ENCODE measurements at places on chromosomes 3 and 15.

DNA sequence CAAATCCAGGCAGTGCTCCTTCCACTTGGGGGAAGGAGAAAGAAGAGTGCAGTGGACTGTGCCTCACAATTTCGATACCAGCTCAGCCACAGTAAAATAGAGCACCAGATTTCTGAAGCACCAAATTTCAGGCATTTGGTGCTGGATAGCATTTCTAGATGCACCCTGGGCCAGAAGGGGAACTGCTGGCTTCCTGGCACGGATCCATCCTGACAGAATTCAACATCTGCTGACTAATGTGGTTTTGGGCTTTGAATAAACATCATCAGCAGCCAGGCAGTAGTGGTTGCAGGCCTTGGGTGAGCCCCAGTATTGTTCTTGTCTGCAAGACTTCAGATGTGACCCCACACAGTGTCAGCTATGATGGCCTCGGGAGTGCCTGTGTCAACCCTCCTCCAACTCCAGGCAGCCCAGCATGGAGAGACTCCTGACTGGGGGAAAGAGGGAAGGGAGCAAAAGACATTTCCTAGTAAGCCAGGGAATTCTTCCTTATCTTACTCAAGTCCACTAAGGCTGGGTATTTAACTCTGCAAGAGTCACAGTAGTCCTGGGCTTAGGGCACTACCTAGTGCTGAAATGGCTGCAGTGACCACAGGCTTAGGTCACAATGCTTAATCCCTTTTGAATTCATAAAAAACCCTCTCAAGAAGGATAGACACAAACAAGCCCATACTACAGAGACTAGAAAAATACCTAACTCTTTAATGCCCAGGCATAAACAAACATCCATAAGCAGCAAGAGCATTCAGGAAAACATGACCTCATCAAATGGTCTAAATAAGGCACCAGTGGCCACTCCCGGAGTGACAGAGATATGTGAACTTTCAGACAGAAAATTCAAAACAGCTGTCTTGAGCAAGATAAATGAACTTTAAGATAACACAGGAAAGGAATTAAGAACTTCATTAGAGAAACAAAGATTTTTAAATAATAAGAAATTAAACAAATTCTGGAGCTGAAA, 74.7 kb downstream of the SPATA16 start:
- no peak for DNase-seq

DNA sequence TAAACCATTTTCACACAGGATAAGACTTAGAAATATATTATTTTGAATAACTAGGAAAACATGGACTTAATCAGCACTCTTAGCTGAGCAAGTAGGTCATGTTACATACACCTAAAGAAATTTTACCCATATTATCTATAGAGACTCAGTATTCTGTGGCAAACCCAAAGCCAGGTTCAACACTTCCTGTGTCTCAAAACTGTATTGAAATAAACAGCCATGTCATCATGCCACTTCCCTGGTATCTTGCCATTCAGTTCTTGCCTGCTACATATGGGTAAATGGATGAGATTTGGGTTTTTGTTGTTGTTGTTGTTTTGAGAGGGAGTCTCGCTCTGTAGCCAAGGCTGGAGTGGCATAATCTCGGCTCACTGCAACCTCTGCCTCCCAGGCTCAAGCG, 141.5 kb upstream of the PLXND1 start:
- DNase-seq, result no peak

- DNase-seq, result no peak
These were observed 66.1 kb upstream of the CCR4 start for GRCh38 chr3:32885283-32885901.

DNA sequence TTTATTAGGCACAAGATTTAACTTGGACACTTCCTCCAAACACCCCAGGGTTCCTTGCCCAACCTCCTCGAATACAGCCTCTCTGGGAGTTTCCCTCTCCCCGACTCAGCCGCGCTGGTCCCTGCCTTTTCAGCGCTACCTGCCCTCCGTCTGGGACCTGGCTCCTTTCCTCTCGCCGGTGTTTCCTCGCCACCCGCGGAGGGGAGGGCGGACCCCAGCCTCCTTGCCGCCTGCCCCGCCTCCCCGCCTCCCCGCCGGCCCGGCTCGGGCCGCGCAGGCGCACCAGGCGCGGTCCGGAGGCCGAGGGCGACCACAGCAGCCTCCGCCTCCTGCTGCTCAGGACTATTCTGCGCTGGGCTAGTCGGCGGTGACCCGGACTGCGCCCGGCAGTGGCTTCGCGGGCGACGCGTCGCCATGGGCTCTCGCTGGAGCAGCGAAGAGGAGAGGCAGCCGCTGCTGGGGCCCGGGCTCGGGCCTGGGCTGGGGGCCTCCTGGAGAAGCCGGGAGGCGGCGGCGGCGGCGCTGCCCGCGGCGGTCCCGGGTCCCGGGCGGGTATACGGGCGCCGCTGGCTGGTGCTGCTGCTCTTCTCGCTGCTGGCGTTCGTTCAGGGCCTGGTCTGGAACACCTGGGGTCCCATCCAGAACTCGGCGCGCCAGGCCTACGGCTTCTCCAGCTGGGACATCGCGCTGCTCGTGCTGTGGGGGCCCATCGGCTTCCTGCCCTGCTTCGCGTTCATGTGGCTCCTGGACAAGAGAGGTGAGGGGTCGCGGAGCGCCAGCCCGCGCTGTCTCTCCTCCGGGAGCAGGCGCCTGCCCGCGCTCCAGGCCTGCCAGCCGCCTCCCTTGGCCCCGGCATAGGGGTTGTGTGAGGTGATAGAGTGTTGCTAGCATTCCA, at the start of gene SLC49A4:
SLC49A4 (plus strand) TSS at position 291 of the 895 bp plus-strand sequence; CDS start at position 415, 124 bp downstream.
- peak; percentile 91 for DNase-seq

DNA sequence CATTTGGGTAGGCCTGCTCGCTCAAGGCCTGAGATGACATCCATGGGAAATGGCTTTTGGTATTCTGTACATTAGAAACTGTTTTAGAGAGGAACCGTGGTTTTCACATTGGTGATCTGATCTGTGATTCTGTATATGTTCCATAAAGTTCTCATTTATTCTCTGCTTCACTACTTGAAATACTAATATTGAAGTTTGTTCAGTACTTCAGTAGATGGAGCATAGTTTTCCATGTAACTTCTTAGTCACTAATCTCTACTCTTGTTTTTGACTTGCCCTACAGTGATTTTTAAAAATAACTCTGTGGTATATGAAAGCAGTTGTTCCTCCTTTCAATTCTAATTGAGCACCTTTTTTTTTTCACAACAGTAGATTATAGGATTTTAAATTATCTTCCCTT, 66.5 kb downstream of the MBNL1 start:
- no peak for DNase-seq

- DNase-seq, result no peak
These were observed 507.7 kb downstream of the IGSF11 start for GRCh38 chr3:118526758-118527513.

DNA sequence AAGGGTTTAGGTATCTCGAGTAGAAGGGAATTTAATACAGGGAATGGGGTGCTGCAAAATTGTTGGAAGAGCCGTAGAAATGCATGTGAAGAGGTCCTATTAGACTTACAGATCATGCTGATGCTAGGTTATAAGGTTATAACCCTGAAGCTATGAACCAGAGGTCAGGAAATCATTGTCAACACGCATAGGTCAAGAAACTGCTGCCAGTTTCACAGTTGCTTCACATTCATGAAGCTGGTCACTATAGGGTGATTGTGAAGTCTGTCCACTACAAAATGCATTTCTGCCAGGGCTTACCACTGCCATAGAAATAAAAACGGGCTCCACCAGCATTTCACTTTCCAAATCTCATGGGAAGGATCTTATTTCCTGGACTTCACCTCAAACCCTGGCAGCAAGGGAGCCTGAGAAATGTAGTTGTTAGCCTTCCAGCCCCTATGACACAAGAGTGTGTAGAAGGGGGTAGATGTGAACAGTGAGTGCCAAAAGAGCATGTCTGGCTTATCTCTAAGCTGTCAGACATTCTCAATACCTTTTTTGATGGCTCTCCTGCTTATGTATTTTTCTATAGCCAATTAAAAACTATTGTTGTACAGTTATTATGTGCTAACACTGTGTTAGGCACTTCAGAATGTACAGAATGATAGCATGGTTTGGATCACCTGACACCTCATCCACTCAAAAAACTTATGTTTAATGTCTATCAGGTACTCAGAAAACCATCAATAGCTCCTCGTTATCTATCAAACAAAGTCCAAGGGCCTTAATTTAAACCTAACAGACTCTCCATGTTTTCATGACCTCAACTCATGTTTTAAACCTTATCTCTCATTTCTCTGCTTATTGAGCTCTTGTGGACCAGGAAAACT, 148.3 kb upstream of the TSC22D2 start:
- DNase-seq, result no peak

GRCh38 chr3:131231710-131232389, 149.7 kb upstream of the NUDT16 start:
- DNase-seq, result no peak

DNA sequence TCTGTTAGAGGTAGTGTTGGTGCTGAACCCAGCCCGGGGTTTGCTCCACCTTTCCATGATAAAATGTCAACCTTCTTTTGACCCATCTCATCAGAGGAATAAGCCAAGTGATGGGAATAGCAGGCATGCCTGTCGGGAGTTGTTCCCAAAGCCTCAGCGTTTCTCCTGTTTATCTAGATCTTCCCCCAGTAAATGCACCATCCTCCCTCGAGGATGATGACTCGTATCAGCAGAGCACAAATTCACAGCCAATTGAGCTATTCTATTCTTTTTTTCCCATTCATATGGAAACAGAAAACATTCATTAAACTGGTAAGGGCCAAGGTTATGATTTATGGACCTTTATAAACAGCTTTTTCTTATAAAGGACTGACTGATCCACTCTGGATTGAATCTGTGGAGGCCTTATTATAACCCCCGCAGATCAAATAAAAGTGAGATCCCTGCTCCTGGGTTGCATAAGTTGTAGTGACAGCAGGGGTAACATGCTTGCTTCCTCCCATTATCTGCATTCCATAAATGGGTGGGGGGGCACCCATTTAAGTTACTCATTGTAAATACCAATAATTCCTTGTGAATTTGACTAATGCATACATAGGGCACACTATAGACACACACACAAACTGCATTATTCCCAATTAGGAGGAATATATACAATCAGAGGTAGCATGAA, 207.3 kb downstream of the PLCL2 start:
- DNase-seq, result no peak

DNA sequence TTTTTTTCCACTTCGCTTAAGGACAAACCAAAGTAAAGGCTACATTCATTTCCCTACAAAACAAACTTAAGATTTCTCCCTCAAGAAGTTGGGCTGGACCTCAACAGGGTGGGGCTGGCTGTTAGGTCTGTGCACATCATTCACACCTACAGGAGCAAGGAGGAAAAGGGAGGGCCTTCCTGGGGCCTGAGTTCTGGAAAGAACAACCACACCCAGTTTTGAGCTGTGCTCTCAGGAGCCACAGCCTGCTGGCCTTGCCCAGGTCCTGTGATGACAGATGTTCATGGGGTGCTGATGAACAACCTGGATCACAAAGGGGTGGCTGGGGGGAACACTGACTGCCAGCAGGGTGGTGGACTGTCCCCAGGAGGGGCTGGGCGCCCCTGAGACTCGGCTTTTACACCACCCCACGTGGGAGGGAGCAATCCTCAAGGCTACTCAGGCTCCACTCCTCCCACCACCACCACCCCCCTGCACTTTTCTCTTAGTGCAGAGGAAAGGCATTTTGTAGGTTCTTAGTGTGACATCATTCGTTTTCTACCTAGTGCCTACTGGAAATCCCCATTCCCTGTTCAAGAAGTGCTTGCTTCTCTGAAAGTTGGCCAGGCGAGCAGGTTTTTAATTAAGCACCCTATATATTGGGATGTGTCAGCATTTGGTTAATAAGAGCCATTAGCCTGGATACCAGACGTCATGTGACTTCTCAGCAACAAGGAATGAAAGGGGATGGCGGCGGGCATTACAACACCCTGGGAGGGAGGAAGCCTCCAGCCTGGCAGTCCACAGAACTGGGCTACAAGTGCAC, 35.7 kb downstream of the CCNB2 start:
- no peak for DNase-seq

DNA sequence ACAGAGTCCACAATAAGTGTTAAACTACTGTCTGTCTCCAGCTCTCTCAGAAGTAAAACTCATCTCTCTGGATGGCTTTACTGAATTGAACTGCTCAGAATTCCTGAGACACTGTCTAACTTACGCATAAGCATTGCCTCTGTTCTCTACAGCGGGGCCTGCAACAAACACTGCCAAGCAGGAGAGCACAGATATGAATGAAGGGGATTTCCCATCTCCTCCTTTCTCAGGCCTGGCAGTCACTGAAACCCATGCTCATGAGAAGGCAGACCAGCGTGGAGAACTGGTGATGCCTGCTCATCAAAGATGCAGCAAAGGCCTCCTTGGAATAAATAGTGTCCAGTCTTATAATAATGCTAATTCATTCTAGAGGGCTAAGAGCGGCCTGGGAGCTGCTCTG, 10.3 kb downstream of the RASGRP1 start:
- peak; percentile 79 for DNase-seq

DNA sequence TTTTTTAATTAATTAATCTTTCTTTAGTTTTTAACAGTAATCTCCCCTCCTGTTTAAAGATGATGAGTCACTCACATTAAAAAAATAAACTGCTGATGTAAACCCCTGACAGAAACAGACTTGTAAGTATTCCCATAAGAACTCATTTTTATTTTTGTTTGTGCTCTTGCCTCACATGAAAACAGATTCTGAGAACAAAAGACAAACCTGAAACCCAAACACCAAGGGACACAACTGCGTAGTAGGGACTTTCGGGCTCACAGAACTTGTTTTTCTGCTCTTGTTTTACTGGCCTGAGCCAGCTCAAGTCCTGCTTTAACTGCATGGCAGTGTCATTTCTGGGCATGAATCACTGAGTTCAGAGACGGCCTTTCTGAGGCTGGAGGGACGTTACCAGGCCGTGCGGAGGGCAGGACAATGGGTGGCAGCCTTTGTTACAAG, 600.8 kb downstream of the FOXP1 start:
- DNase-seq, result peak; percentile 68

- no peak for DNase-seq
These were observed 303.9 kb upstream of the ALCAM start for GRCh38 chr3:105062853-105063252.

DNA sequence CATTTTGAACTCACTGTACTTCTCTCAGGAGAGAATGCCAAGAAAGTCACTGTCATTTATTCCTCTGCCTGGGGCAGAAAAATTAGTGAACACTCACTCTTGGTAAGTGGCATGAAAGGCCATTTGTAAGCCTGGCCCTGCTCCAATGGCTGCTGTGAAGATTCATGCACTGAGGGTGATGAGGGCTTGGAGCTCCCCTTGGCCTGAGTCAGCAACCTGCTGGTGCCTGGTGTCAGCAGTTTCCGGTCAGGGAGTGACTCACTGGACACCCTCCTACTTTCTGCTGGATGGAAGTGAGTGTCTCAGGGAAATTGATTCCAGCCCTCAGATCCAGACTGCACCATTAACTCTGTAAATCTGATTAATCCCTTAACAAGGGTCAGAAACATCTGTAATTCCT, 37.6 kb downstream of the TRA2B start:
- no peak for DNase-seq

DNA sequence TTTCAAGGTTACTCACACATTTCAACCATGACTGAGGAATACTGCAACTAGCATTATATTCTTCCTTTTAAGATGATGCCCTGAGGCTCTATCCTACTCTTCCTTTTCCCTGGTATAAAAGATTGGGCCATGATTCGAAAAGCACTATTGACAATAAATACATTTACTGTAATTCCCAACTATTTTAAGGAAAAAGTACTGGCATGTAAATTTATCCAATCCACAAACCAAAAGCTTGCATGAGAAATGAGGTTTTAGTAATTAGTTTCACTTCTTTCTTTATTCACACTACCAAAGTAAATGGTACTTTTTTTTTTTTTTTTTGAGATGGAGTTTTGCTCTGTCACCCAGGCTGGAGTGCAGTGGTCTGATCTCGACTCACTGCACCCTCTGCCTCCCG, 310.2 kb downstream of the LRRC3B start:
- DNase-seq, result no peak

GRCh38 chr3:34140616-34141015, 342.2 kb downstream of the PDCD6IP start:
- DNase-seq, result no peak
